ENCODE measurements at places on chromosomes 6 and 20. TPM values are rescaled to one million over a fixed set of nuclear protein-coding genes. Genes with fewer than 3 reads are reported as not detected.

Gene CD24
- total RNA-seq: not detected

Gene BANF2
- total RNA-seq: not detected

Gene TFAP2D
- not detected for total RNA-seq

Gene MTO1
- total RNA-seq: 51.7 TPM

Gene OR2H2
- not detected for total RNA-seq

Gene GABRR2
- 0.42 TPM for total RNA-seq

Gene GGTLC1
- not detected for total RNA-seq

Gene CENPQ
- 18.9 TPM for total RNA-seq

Gene PLCB4
- total RNA-seq: not detected

Gene PTCHD4
- not detected for total RNA-seq

Gene DEF6
- 191 TPM for total RNA-seq

Gene THBD
- not detected for total RNA-seq

Gene TRAPPC3L
- total RNA-seq: not detected

Gene PGC
- total RNA-seq: not detected

Gene ORC3
- total RNA-seq: 27.1 TPM

Gene LAMA2
- total RNA-seq: 0.26 TPM

Gene PCMTD2
- 33.2 TPM for total RNA-seq

Gene WFDC5
- total RNA-seq: not detected

Gene MCCD1
- not detected for total RNA-seq

Gene LY86
- 2.9 TPM for total RNA-seq

Gene EMILIN3
- not detected for total RNA-seq

Gene POPDC3
- total RNA-seq: not detected

Gene SLCO4A1
- 79.4 TPM for total RNA-seq

Gene GNRH2
- 1.7 TPM for total RNA-seq

Gene MLN
- not detected for total RNA-seq

Gene NRSN1
- total RNA-seq: not detected

Gene MYCT1
- total RNA-seq: not detected

Gene AGER
- total RNA-seq: 27.8 TPM

Gene IPCEF1
- total RNA-seq: 24.4 TPM

Gene AKAP12
- total RNA-seq: 0.08 TPM

Gene VEGFA
- 37.9 TPM for total RNA-seq

Data from activated CD8-positive, alpha-beta T cell treated with anti-CD3 and anti-CD28 coated beads, Interleukin-2, amount 10 ng/mL, durations not matched to agents 7 days and 5 days (primary cell).